Retina (tissue), 1 donor: ENCODE measurements at places on chromosomes 11 and 22.

DNA sequence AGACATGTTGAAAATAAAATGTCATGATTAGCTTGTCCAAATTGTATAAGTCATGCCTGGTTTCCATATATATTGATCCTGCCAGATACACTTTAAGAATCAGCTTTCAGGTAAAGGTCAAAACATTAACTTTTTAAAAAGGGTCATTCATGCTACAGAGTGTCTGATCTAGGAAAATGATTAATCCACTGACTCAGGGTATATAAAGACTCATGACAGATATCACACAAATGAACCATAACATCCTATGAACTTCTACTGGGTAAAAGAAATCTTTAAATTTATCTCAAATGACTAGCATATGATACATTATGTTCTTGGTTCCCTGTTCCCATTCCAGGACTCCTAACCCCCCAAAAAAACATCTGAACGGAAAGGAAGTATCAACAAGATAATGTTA is 11.7 kb downstream of the MRTFA start:
- DNase-seq, result no peak

- no peak for DNase-seq
Measured at GRCh38 chr22:39300186-39300830, 19.1 kb downstream of the RPL3 start.

DNA sequence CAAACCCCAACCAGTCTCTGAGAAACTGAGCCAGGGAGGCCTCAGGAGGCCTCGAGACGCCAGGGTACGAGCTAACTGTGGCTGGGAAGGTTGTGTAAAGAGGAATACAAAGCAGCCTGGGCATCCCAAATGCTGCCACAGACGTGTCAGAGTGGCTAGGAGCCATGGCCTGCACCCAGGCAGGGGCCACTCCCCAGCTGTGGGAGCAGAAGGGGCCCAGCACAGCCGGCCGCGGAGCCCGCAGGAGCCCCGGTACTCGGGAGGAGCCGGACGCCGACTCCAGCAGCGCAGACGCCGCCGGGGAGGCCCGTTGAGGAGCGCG is 349.8 kb upstream of the B3GAT1 start:
- DNase-seq, result no peak

- DNase-seq, result peak; percentile 45
Measured at GRCh38 chr22:23072077-23072910, 2.0 kb downstream of the GNAZ start.

DNA sequence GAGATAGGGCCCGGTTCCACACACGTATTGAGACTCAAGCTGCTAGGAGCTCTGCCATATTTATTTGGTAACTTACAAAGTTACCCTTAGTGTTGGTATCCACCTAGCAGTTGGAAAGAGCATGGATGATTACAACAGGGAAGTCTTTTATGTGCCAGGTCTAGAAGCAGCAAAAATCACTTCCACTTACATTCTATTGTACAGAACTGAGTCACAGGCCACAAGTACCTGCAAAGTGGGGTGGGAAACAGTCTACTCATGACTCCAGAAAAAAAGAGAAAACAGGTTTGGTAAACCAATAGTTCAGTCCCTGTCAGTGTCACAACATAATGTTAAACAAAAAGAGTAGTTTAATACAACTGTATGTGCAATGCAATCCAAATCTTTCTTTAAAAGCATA is 279.6 kb upstream of the PITPNB start:
- DNase-seq, result no peak

GRCh38 chr11:65661599-65662246 is 993 bp downstream of the RELA start:
- no peak for DNase-seq

- DNase-seq, result peak; percentile 39
Measured at GRCh38 chr11:22244986-22245592, 52.2 kb downstream of the ANO5 start.

DNA sequence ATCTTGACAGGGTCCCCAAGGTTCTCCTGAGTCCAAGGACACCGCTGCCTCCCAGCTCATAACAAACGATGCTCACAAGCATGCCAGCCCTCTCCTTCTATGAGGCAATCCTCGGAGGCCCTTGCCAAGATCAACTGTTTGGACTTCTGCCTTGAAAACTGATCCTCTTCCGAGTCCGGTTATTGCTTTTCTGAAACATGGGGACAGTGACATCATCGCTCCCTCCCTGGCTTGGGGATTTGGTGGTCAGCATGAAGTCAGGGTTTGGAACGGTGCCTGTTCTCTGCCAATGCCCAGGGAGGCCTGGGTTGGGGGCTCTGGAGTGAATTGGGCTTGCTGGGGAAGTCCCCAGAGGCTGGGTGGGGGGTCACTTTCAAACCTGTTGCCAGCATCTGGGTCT is 149.3 kb downstream of the FBXO7 start:
- no peak for DNase-seq

- no peak for DNase-seq
Measured at GRCh38 chr11:130653838-130654636, 205.6 kb downstream of the ADAMTS15 start.
